Regular cardiac myocyte (primary cell): ENCODE measurements at places on chromosomes 1 and 21. TPM values are rescaled to one million over a fixed set of nuclear protein-coding genes. Genes with fewer than 3 reads are reported as not detected.

Gene RHCE
- total RNA-seq: 1.2 and 1.7 TPM in 2 replicates

Gene RLF
- 24.9 and 40.0 TPM in 2 replicates for total RNA-seq

Gene TGFB2
- 20.9 and 63.7 TPM in 2 replicates for total RNA-seq

Gene EGLN1
- total RNA-seq: 71.5 and 81.2 TPM in 2 replicates

Gene KCNH1
- total RNA-seq: 0.19 TPM in 1 of 2 replicates, not detected in the other

Gene CAMK1G
- 0.77 and 0.85 TPM in 2 replicates for total RNA-seq

Gene C1orf87
- not detected in 2 replicates for total RNA-seq

Gene NR1I3
- not detected in 2 replicates for total RNA-seq

Gene RGL1
- total RNA-seq: 22.4 and 29.0 TPM in 2 replicates

Gene MOV10
- 28.8 and 32.0 TPM in 2 replicates for total RNA-seq

Gene KIAA0040
- total RNA-seq: 0.19 and 0.85 TPM in 2 replicates

Gene OR2G6
- not detected in 2 replicates for total RNA-seq

Gene OR2T11
- not detected in 2 replicates for total RNA-seq

Gene ZFYVE9
- total RNA-seq: 30.3 and 44.3 TPM in 2 replicates

Gene KIF17
- 1.3 and 5.1 TPM in 2 replicates for total RNA-seq

Gene OR2T33
- total RNA-seq: not detected in 2 replicates

Gene PFKL
- 257 and 292 TPM in 2 replicates for total RNA-seq

Gene UBE2U
- not detected in 2 replicates for total RNA-seq

Gene CD5L
- not detected in 2 replicates for total RNA-seq

Gene GJA9
- not detected in 2 replicates for total RNA-seq

Gene LYPD8
- total RNA-seq: 0.28 TPM in 1 of 2 replicates, not detected in the other

Gene GSTM1
- 7.0 TPM in 1 of 2 replicates, not detected in the other for total RNA-seq

Gene KPRP
- total RNA-seq: not detected in 2 replicates

Gene OLFM3
- not detected in 2 replicates for total RNA-seq

Gene TFAP2E
- under 0.01 TPM in 2 replicates for total RNA-seq

Gene C1orf141
- not detected in 2 replicates for total RNA-seq

Gene DIP2A
- total RNA-seq: 19.2 and 20.9 TPM in 2 replicates

Gene MLLT11
- total RNA-seq: 5.9 and 6.3 TPM in 2 replicates

Gene UBXN10
- under 0.01 and 0.28 TPM in 2 replicates for total RNA-seq

Gene HPDL
- total RNA-seq: 0.56 and 3.1 TPM in 2 replicates

Gene SPTA1
- under 0.01 and 0.19 TPM in 2 replicates for total RNA-seq

Gene RGS4
- total RNA-seq: 919 and 1,715 TPM in 2 replicates

Gene CIART
- total RNA-seq: 4.8 and 5.9 TPM in 2 replicates

Gene DIO1
- not detected in 2 replicates for total RNA-seq
